ENCODE measurements at places on chromosomes 3 and 15.
A peak's percentile ranks its signal among the peaks of the same experiment; 100 is the strongest.

DNA sequence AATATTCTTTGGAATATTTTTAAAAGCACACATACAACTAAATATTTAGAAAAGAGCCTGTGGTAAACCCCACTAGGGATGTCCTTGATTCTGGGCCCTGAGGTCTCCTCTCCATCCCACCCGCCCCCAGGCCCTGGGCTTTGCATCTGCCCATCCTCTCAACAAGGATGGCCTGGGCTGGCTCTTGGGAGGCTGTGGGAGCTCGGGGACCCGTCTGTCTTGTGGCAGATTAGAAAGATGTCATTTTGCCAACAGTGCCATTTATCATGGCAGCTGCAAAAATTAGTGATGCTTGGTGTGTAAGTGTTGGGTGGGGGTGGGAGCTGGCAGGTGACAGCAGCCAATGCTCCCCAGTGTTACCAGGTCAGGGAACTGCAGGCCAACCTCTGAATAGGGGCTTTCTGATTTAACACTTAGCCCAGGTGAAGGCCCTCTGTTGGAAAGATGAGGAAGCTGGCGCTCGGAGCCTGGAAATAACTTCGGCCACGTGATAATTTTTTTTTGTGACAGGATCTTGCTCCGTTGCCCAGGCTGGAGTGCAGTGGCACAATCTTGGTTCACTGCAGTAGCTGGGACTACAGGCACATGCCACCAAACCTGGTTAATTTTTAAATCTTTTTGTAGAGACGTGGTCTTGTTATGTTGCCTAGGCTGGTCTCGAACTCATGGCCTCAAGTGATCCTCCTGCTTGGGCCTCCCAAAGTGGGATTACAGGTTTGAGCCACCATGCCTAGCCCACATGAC lies 16.9 kb upstream of the CSPG4 start:
- DNase-seq = peak; percentile 46

DNA sequence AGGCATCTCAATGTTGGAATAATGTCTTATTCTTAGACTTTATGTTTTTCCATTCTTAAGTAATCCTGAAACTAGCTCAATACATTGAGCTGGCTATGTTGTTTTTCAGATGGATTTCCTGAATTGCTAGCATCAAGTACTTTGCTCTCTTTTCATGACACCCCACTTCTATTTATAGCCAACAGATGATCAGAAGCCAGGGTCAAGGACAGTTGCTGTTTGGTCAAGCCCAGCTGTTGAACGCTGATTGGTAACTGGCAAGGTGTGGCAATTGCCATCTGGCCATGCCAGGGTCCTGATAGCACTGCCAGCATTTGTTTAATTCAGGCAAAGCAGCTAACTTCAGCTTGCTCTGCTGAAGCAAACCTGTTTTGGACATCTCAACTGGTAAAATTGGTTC lies 46.2 kb upstream of the PLCL2 start:
- DNase-seq = no peak

DNA sequence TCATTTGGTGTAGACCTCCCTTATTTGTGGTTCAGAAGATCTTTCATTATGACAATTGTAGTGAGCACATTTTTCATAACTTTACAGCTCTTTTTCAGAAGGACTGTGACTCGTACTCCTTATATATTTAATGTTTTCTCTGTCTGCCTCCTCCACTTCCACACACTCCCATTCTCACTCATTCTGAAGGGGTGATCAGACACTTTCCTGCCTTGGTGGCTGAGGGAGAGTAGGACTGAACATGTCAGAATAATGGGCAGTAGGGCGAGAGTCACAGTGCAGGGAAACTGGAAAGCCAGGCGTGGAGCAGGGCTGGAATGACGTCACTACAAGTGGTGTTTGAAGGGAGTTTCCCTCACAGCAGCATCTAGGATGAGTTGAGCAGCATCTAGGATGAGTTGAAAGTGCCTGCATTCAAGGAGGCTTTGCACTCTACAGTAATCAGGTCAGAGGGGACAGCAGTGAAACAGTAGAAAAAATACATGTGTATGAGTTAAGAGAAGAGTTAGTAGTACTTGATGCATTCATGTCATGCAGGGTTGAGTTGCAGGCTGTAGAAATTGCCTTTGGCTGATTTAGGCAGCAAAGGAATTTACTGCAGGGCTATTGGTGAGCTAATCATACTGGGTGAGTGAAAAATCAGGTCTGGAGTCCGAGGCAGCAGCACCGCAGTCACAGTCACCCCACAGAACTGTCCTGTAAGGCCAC lies 36.3 kb upstream of the FBXL22 start:
- no peak for DNase-seq

DNA sequence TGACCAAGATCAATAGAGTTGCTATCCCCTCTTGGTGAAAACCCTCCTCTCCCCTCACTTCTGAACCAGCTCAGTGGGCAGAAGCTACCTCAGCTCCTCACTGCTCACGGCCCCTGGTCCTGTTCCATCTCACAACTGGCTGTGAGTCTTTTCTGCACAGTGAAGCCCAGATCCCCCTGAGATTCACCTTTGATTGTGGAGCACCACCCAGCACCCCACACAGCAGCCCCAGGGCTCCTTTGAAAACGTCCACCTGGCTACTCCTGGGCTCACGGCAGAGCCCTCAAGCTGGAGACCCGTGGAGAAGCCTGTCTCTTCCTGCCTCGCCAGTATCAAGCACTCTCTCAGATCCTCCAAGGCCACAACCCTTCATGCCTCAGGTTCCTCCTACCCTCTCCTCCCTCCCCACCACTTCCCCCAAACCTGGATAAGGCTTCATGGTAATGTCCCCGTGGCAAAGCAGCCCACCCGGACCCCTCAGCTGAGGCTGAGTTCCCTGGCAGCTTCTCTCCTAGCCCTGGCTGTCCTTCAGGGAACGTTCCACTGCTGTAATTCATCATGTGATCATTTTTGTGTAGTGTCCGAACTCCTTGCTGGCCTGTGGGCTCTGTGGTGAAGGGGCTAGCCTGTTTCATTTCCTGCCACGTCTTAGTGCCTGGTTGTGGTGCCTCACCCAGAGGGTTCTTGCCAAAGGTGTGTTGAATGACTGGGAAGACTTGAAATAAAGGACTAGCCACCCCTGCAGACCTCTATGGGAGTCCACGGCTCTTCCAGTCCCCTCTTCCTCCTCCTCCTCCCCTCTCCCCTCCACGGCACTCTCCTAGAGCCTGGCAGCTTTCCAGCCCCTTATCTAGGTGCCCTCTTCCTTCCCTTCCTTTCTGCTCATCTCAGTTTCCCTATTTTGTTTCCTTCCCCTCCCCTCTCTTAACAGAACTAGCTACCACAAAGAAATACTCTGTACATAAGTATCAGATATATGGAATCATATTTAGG lies 44.5 kb downstream of the KY start:
- DNase-seq = no peak

DNA sequence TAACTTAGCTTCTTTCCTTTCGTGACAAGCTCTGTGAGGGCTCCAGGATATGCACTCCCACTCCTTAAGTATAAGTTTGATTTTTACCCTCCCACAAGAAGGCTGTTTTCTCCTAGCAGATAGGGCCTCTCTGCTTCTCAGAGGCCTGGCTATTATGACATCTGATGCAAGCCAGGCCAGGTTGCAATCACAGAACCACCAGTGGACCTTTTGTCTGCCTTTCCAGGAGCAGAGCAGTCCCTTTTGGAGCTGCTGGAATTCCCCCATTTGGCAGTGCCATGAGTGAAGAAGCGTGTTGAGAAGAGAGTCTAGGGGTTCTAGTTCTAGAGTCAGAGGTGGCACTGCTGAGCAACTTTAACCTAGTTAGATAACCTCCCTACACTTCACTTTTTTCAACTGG lies 1004.3 kb upstream of the SEMA6D start:
- DNase-seq = no peak

DNA sequence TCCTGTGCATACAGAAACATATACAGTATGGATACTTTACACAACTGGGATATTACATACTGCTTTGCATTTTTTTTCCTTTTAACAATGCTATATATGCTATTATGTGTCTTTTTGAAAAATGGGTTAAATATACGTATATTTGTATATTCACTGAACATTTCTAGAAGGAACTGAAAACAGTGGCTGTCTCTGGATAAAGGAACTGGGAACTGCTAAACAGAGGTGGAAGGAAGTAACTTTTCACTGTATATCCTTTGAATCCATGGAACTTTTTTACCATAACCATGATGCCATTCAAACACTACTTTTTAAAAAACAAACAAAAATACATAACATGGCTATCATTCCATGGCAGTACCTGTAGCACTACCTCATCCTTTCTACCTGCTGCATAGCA lies 1.8 kb downstream of the MTFMT start:
- no peak for DNase-seq

GRCh38 chr15:94441760-94442159 lies 210.4 kb downstream of the MCTP2 start:
- no peak for DNase-seq

- DNase-seq = no peak
Measured at GRCh38 chr3:66144568-66145407, 76.0 kb upstream of the SLC25A26 start.

- DNase-seq = no peak
Measured at GRCh38 chr3:171959532-171960089, 79.8 kb upstream of the FNDC3B start.

GRCh38 chr3:36600404-36600803 lies 163.9 kb downstream of the DCLK3 start:
- no peak for DNase-seq

- no peak for DNase-seq
Measured at GRCh38 chr3:188432802-188433520, 279.0 kb downstream of the LPP start.

- no peak for DNase-seq
Measured at GRCh38 chr3:159850481-159850880, 138.2 kb upstream of the IL12A start.

GRCh38 chr15:83784975-83785374 lies 131.1 kb downstream of the ADAMTSL3 start:
- no peak for DNase-seq

DNA sequence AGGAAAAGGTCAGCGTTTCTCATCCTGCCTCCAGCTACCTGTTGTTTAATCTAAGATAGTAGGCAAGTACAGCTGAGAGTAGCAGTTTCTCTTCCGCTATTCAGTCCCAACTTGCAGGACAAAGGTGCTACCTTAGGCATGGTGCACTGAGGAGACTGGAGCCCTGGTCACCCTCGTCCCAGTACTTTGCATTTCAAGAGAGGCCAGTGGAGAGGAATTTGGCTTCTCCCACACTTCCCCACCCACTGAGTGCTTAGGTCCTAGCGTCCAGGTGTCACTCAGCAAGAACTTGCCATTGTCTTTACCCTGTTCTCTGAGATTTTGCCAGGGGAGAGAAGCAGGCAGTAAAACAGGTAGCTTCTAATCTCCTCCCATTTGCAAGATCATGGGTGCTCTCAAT lies 12.5 kb upstream of the RPN1 start:
- DNase-seq = no peak

DNA sequence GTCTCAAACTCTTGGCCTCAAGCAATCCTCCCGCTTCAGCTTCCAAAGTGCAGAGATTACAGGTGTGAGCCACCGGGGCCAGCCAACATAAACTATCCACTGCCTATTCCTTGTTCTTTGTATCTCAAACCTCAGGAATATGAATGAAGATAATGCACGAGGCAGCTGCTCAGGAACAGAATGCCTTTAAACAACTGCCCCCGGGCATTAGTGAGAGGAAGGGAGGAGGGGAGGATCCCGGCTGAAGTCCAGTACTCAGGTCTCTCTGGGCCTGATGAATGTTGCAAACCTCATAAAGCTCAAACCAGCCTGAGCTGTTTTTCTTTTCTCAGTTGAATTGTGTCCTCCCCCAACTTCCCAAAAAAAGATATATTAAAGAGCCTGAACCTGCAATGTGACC lies 26.9 kb upstream of the MTMR14 start:
- DNase-seq = no peak

GRCh38 chr3:65048151-65048550 lies 360.4 kb upstream of the ADAMTS9 start:
- DNase-seq = no peak

GRCh38 chr15:35697549-35698299 lies 151.8 kb upstream of the DPH6 start:
- no peak for DNase-seq

GRCh38 chr3:66504850-66505641 lies 4.2 kb upstream of the LRIG1 start:
- DNase-seq = no peak

GRCh38 chr15:66751579-66751978 lies 49.5 kb downstream of the SMAD6 start:
- peak; percentile 73 for DNase-seq

DNA sequence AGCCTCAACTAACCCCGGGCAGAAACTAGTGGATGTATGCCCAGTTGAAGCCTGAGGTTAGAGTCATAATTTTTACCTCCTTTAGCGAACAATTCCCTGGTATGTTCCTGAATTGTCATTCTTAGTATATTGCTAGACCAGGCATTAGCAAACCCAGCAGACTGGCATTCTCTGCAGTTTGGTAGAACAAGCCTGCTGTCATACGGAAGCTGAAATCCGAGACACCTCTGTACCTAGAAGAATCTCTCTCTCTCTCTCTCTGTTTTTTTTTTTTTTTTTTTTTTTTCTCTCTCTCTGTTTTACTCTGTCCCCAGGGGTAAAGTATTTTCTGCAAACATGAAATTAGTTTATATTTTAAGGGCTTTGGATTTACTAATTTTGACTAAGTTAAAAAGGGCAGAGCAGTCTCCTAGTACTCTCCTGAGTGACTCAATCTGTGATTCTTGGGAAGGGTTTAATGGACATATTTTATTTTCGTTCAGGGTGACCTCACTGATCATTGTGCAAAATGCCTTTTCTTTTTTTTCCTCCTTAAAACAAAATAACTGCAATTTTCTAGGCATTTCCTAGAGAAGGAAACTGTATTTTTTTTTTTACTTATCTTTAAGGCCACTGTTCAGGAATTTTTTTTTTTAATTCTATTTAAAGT lies 133.6 kb upstream of the ICE2 start:
- DNase-seq = no peak

DNA sequence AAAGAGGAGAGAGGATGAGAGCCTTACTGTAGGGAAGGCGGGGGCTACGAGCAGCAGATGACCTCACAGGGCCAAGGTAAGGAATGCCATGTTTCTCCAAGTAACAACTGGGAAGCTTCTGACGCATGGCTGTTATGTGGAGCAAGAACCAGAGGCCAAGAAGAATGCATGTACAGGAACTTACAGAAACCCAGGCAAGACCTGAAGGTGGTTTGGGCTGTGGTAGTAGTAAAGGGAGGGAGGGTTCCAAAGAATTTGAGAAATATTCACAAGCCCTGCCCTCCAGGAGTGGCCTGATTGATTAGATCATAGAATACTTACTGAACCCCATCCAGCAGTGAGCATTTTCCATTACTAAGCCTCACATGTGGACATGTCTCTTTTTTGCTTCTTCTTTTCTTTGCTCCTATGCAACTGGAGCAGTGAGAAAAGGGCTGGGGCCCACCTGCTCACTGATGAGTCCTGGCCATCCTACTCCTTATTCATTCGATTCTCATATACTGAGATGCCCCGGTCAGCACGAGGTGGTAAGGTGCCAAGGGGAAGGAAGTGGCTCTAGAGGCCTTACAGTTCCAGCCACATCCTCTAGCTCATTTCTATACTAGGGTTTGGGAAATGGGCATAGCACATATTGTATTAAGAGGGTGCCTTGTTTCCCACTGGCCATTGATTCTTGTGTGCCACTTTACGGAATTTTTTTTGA lies 8.3 kb upstream of the SLC12A8 start:
- no peak for DNase-seq

DNA sequence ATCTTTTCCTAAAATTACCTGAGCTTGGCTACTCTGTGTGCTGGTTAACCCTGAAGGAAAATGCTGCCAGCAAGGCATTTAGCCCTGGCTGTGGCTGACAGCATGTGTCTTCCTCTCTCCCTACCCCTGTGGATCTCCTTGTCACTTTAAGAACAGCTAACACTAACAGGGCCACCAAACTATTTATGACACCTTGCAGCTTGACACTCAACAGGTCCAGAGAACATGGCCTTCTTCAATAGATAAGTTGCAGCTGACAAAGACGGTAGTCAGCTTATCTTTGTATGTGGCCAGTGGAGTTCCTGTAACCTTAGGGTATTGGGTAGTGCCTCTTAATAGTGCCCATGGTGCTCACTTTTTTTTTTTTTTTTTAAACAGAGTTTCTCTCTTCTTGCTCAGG lies 32.0 kb upstream of the COPB2 start:
- DNase-seq = no peak
